ENCODE measurements at places on chromosomes 7 and 10.

GRCh38 chr7:151113344-151114150 lies 27.3 kb downstream of the AGAP3 start:
- no peak for DNase-seq

- no peak for DNase-seq
Observed at GRCh38 chr10:35384265-35384868, 48.1 kb downstream of the CCNY start.

DNA sequence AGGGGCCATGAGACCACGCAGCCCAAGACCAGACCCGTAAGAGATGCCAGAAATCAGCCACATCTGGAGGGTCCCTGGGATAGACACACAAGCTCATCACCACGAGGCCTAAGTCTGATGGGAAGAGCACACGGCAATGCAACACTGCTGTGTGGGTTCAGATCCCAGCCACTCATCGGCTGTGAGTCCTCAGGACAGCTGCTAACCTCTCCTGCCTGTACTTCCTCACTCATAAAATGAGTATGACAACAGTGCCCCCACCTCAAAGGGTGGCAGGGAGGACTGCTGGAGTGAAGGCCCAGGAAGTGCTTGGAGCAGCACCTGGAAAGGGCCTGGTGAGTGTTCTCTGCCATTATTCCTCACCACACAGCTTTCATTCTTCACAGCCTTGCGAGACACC lies 60.9 kb downstream of the MAD1L1 start:
- DNase-seq: no peak

GRCh38 chr7:158834878-158835784 lies 5.8 kb upstream of the ESYT2 start:
- DNase-seq: no peak

DNA sequence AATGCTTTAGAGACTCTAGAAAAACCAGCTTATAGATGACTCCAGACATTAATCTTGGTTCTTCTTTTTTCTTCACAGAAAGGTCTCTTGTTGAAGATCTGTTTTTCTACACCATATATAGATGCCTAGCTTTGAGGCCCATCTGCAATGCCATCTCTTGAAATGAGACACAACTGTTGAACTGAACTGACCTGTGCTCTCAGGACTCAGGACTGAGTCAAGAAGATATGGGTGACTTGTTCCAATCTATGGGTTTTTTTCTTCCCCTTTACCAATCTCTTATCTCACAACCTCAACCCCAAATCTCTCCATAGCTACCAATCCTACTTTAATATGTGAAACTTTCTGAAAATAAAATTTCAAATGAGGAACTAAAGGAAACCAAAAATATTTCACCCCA lies 194.7 kb downstream of the SNX13 start:
- no peak for DNase-seq

DNA sequence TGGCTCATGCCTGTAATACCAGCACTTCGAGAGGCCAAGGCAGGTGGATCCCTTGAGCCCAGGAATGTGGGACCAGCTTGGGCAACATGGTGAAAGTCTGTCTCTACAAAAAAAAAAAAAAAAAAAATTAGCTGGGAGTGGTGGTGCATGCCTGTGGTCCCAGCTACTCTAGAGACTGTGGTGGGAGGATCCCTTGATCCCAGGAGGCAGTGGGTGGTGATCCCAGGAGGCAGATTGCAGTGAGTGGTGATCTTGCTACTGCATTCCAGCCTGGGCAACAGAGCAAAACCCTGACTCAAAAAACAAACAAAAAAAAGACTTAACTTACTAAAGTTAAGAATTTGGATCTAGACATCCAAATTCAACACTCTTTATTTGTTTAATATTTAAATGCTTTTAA lies 10.2 kb upstream of the ADO start:
- DNase-seq: no peak

GRCh38 chr7:99943641-99944496 lies 14.4 kb upstream of the GJC3 start:
- DNase-seq: no peak

GRCh38 chr10:22853906-22854447 lies 73.9 kb upstream of the ARMC3 start:
- DNase-seq: no peak

GRCh38 chr10:119680650-119681081 lies 29.5 kb downstream of the BAG3 start:
- no peak for DNase-seq

- no peak for DNase-seq
Observed at GRCh38 chr7:104572554-104572953, 244.2 kb downstream of the LHFPL3 start.

DNA sequence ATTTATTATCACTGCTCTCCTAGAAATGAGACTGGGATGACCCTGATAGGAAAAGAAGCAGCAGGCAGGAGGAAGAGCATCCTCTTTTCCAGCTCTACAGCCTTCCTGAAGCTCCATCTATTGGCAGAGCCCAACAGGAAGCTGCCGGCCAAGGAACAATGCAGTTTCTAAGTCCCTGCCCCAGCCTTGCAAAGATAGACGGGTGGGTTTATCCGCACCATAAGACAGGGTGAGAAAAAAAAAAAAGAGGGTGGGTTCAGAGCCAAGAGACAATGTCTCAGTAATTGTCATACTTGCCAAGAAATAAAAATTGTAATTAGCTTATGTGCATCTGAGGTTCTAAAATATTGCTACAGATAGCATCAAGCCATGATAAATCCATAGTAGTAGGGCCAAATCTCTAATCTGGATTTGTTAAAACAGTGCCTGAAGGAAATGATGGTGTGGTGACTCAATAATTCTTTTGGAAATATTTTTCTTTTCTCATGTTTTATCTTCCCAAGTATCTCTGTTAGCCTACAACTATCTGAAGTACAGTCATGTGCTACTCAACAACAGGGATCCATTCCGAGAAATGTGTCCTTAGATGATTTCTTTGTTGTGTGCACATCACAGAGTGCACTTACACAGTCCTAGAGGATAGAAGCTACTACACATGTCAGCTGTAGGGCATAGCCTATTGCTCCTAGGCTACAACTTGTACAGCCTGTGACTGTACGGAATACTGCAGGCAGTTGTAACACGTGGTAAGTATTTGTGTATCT lies 242.9 kb upstream of the CXCL12 start:
- DNase-seq: no peak

DNA sequence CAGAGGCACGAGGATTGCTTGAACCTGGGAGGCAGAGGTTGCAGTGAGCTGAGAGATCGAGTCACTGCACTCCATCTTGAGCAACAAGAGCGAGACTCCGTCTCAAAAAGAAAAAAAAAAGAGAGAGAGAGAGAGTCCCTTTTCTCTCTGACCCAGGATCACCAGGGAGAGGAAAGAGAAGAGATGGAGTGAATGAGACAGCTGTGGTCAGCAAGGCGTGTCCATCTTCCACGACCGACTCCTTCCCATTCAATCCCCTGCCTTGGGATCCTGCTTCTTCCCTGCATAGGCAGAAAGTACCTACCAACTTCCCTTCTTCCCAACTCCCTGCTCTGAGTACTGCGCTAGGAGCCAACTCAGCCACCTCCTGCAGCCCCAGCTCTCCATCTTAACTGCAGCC lies 5.2 kb upstream of the ZAN start:
- DNase-seq: no peak

DNA sequence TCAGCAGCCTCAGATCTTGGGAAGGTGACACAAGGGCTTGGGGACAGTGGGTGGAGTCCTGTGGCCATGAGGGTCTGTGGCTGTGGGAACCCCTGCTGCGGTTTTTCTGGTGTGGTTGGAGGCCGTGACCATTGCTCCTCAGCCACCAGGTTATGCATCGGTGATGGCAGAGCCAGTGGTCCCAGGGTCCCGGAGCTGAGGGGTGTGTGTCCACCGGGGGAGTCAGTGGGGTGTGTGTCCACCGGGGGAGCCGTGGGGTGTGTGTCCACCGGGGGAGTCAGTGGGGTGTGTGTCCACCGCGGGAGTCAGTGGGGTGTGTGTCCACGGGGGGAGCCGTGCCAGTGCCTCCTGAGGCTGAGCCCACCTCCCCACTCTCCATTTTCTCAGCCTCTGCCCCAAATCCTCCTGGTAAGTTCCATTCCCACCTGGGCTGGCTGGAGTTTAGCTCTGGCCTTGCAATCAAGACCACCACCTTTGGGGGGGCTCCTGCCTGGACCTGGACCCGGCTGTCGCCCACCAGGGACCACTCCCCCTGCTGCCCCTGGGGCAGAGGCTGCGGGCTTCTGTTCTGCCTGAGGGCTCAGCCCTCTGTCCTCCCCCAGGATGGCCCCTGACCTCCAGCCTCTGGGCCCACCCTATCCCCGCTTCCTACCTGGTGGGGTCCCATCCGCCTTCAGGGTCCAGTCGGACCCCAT lies 143.5 kb downstream of the ELFN1 start:
- DNase-seq: no peak

DNA sequence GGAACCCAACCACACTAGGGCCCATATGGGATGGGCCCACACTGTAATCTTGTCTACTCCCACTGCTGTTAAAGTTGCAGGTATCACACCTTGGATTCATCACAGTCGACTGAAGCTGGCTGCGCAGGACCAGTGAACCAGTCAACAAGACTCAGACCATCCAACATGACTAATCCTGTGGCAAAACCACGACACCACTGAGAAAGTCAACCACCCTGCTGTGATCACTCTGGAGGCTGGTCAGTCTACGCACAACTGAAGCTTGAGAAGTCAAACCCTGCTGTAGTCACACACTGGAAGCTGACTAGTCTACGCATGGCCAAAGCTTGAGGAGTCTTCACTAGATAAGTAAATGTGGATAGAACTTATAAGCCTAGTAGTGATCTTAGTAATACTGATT lies 9.6 kb upstream of the CYREN start:
- DNase-seq: no peak
